ENCODE measurements at places on chromosomes 1 and 21. TPM values are rescaled to one million over a fixed set of nuclear protein-coding genes. Genes with fewer than 3 reads are reported as not detected.

DNA sequence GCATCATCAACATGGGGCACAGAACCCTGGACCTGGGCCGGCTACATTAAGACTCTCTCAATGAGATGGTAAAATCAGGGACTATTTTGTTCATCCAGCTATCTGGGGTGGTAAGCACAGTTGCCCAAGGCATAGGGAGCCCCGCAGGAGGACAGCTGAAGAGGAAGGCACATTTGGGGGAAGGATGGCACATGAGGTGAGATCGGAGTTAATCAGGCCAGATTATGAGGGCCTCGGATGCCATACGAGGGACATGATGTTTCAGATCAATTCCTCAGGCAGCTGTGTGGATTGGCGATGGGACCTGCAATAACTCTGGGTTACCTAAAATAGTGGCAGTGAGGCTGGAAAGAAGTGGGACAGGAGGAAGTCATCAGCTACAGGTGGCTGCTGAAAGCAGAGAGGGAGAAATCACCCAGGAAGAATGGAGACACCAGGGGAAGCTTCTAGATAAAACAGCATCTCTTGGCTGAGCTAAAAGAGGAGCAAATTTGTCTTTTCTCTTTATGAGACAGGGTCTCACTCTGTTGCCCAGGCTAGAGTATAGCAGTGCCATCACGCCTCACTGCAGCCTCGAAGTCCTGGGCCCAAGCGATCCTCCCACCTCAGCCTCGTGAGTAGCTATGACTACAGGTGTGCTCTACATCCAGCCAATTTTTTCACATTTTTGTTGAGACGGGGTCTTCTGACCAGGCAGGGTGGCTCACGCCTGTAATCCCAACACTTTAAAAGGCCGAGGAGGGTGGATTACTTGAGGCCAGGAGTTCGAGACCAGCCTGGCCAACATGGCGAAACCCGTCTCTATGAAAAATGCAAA lies 21.1 kb downstream of the TOMM20 start:
- DNase-seq, result no peak

The WNT3A gene
- total RNA-seq, result not detected

DNA sequence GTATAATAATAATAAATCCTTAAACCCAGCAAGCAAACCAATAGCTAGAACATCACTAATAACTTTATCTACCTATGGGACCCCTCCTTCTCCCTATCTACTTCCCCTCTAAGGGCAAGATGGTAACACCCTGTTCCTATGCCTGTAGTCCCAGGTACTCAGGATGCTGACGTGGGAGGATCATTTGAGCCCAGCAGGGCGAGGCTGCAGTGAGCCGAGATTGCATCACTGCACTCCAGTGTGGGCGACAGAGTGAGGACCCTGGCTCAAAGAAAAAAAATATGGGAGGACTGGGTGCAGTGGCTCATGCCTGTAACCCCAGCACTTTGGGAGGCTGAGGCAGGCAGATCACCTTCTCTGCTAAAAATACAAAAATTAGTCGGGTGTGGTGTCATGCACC lies 143.1 kb upstream of the SLC45A1 start:
- DNase-seq, result no peak

DNA sequence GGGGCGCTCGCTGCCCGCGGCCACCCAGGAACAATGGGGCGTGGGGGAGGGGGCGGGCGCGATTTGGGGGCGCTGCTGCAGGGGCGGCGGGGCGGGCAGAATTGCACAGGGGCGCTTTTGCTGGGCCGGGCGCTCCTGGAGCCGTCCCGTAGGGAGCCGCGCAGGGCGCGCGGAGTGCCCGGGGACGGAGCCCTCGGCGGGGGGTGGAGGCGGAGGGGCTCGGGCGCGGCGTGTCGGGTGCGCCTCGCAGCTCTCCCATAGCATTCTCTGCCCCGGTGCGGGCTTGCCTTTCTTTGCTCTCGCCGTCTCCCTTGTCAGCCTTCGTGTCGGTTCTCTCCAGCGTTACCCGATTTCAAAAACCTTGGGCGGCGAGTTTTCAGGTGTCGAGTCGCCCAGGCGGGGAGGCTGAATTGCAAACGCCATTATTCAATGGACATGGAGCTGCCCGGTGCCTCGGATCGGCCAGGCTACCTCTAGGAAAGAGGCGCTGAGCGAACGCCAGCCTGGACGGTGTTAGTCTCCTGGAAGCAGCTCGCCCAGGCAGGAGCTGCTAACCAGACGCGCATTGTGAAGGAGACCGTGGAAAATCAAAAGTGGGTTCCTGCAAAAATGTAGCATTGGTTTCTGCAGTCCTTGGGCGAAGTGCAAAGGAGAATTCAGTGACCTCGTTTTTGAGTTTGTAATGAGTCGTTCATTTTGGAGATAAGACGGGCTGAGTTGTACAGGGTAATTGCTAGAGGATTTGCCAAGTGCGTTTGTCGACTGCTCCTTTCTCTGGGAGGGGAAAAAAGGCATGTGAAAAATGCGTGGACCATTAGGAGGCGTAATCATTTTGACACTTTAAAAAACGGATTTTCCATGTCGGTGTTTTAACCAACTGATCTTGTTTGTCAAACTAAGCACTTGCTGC lies 626 bp downstream of the CXADR start:
- DNase-seq, result peak; percentile 28

GRCh38 chr1:177354247-177354646 lies 183.5 kb downstream of the BRINP2 start:
- no peak for DNase-seq

DNA sequence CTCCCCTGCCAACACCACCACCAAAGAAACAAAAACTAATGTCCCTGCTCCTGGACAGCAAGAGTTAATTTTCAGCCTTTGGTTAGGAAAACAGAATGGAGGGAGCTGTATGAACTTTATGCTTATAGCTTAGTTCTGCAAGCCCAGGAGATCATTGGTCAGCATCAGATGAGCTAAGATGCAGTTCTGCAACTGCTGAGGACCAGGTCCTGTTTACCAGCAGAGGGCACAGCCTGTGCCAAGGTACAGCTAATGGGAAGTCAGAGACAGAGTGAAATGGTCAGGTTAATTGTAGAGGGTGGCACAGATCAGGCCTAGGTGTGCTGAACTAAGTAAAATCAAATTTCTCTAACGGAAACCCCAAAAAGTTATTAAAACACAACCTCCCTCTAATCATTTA lies 161.3 kb downstream of the ROR1 start:
- no peak for DNase-seq

The RSPH1 gene
- total RNA-seq, result 0.53 TPM

- DNase-seq, result no peak
Observed at GRCh38 chr21:28325618-28326017, 667.1 kb downstream of the LTN1 start.

DNA sequence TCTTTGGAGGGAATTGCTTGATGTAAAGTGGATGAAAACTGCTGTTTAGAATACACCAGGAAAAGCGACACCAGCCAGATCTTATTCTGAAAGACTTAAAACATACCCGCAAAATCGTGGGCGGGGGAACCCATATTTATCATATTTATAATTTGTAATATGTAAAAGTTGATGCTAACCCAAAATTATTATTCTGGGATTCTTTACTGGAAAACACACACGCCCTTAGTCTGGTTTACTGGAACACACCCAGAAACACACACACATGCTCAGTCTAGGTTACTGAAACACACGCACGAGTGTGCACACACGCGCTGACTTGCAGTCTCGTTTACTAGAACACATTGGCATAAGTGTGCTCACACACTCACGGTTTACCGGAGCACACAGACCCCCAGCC lies 32.5 kb downstream of the ATP5PO start:
- DNase-seq, result no peak

- DNase-seq, result no peak
Observed at GRCh38 chr1:240441669-240442068, 170.3 kb downstream of the GREM2 start.

The SLC9C2 gene
- total RNA-seq, result not detected

DNA sequence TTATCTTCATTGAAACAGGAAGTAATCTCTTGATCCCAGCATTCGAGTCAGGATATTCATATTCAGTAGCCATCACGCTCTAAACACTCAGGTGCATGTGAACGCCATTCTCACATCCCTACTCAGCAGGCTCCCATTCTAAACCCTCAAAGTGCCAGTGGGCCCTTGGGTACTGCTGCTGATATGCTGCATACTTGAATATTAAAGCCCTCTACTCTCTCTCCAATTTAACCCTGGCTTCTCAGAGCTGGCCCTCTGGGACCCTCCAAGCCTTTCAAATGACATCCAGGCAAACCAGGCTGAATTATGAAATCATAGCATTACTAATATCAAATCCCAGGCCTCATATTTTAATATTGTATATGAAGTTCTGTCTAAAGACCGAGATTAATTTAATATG lies 468.2 kb downstream of the NUF2 start:
- no peak for DNase-seq

DNA sequence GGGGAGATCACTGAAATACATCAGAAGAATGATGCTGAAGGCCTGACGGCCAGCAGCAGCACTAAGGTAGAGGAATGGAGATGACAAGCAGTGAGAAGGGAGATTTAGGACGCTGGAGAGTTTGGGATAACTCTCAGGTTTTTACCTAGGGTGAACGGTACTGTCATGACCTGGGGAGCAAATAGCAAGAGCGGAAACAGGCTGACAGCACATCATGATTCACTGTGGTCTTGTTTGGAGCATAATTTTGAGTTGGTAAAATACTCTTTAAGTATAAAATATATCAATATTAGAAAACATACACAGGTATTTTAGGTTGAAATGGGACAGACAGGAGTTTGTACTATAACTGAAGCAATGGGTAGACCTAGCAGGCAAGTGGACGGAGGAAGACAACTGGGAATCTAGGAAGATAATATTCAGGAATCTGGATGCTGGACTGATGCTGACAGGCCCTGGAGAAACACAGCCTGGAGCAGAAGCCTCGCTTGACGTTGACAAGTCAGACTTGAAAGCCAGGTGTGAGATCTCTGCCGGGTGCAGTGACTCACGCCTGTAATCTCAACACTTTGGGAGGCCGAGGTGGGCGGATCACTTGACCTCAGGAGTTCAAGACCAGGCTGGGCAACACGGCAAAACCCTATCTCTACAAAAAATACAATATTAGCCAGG lies 33.3 kb downstream of the ALG14 start:
- DNase-seq, result no peak

The GDAP2 gene
- 19.1 TPM for total RNA-seq

The ORC1 gene
- 42.5 TPM for total RNA-seq

The C1orf174 gene
- total RNA-seq, result 33.5 TPM

DNA sequence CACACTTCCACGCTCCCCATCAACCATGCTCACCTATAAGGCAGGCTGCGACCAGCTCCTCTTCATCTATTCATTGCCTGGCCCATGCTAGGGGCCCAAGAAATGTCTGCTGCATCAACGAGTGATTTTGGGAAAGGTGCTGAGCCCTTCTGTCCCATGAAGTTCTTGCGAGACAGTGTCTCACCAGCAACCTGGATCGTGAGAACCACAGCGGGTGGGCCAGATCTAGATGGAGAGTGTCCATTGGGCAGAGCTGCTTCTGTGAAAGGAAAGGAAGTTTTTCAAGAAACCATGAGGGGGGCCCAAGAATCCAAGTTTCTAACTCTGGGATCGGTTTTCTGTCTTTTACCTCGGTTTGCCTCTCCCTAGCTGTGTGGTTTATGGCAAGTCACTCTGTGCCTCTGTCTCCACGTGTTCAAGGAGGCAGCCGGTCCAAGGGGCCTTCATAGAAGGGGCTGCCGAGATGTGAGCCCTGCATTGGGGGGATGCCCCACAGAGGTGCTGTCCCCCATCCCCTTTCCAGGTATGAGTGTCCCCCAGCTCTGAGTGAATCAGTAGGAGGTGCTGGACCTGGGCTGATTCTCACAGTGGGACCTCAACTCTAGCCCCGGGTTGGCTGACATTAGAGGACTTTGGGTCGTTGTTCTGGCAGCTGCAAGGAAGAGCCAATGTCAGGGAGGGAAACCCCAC lies 8.3 kb upstream of the PADI1 start:
- DNase-seq, result peak; percentile 6

Measured in activated CD4-positive, alpha-beta memory T cell treated with anti-CD3 and anti-CD28 coated beads for 36 hours (primary cell).